ENCODE measurements at places on chromosomes 5 and 9.

DNA sequence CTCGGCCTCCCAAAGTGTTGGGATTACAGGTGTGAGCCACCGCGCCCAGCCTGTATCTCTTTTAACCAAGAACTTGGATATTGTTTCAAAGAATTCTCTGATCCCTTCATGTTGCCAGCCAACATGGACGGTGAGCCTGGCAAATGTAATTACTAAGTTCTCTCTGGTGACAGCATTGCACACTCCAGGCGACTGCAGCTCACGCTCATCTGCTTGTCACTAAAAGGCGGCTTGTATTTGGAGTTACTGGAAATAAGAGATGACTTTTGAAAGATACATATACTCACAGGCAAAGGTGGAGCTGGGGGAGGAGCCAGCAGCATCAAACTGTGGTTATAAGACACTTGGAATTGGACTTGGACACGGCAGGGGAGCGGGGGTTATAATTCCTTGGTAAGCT is 172.3 kb downstream of the SLIT3 start:
- DNase-seq = no peak

- peak; percentile 94 for DNase-seq
Observed at GRCh38 chr5:672329-673160, 20.6 kb downstream of the TPPP start.

DNA sequence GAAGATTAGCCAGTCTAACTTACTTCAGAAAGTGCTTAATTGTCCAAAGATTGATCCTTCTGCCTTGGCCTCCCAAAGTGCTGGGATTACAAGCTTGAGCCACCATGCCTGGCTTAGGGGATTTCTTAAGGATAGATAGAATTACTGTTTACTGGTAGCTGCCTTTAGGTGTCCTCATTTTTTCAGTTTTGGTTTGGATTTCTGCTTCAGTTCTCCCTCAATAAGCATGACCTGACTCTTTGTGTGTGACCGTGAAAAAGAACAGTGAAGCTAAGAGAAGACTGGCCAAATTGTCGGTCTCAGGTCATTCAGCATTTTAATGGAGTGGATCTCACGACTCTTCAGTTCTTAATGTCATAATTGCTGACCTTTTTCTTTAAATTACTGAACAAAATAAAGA is 22.9 kb upstream of the CMYA5 start:
- DNase-seq = no peak

GRCh38 chr9:76023715-76024195 is 133.3 kb downstream of the PCSK5 start:
- DNase-seq = no peak

GRCh38 chr5:81207009-81207408 is 26.1 kb upstream of the CKMT2 start:
- DNase-seq = no peak

DNA sequence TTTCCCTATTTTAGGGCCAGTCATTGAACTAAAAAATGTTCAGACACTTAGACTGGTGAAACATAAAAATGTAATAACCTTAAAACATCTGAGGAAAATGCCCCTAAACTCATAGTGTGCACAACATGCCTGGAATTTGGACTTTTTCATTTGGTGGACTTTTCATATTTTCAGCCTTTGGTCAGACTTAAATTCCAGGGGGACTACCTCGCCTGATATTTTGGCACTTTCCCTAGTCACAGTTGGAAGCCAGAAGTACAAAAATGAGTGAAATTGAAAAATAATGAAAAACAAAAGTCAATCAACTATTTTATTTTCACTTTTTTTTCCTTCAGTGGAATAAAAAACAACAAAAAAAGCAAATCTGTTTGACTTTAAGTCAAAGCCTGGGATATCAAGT is 256.2 kb downstream of the ACTL7B start:
- no peak for DNase-seq

GRCh38 chr9:92324431-92324830 is 719 bp downstream of the NOL8 start:
- no peak for DNase-seq

- no peak for DNase-seq
Observed at GRCh38 chr5:116778032-116778431, 203.4 kb upstream of the SEMA6A start.

DNA sequence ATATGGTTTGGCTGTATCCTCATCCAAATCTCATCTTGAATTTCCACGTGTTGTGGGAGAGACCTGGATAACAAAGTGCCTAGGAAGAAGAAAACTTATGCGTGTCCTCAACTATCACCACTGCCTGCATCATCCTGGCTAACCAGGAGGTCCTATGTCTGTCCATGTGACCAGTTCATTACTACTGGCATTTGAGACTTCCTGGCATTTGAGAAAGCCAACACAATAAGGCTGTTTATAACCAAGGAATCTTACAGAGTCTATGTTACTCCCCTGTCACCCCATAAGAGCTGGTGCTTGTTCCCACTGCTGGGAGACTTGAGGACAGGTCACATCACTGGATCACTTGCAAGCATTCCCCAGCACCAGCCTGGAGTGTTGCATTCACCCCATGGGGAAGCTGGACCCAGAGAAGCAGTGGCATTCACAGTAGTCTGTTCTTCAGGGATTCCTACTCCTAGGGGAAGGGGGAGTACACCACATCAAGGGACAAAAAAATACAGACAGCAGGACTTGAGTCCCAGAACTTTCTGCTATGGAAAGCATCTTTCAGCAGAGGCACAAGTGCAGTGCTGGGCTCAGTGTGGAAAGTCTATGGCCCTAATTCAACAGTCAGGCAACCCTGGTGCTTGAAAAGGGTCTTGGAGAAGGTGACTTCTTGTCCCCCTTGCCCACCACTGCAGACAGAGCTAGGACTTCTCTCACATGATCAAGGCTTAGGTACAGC is 717.1 kb downstream of the SEMA5A start:
- DNase-seq = peak; percentile 4

DNA sequence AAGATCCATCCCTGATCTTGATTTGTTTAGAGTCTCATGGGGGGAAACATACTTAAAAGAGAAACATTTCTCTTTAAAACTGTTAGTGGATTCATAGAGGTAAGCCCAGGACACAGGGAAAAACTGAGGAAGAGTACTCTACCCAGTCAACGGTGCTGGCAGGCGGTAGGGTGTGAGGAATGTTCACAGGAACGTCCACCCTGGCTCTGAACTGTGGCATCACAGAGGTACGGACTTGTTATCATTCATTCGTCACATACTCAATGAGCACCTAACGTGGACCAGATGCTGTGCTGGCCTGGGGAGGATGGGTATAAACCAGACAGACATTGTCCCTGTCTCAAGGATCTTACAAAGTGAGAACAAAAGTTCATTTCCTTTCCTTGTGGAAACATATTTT is 18.8 kb upstream of the PPARGC1B start:
- DNase-seq = no peak

GRCh38 chr9:126375386-126375785 is 48.8 kb downstream of the MVB12B start:
- no peak for DNase-seq

DNA sequence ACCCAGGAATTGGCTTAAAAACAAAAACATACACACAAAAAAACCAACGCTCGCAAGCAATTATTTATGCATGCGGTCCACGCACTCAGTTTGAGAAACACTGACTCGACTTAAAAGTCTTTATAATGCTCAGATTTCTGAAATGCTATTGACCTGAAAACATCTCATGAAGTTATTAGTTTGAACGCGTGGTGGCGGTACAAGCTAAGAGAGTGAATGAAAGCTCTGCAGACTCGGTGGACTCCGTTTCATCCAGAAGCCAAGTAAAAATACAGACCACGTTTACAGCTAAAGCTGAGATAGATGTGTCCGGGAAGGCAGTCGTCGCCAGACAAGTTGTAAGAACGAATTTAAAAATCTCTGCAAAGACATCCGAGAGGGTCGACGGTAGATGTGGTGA is at the start of gene PCDHB6:
Gene PCDHB6, plus strand, starts transcription at position 246 of the 400 bp plus-strand sequence. CDS start 201 bp downstream, outside the sequence.
- peak; percentile 41 for DNase-seq

DNA sequence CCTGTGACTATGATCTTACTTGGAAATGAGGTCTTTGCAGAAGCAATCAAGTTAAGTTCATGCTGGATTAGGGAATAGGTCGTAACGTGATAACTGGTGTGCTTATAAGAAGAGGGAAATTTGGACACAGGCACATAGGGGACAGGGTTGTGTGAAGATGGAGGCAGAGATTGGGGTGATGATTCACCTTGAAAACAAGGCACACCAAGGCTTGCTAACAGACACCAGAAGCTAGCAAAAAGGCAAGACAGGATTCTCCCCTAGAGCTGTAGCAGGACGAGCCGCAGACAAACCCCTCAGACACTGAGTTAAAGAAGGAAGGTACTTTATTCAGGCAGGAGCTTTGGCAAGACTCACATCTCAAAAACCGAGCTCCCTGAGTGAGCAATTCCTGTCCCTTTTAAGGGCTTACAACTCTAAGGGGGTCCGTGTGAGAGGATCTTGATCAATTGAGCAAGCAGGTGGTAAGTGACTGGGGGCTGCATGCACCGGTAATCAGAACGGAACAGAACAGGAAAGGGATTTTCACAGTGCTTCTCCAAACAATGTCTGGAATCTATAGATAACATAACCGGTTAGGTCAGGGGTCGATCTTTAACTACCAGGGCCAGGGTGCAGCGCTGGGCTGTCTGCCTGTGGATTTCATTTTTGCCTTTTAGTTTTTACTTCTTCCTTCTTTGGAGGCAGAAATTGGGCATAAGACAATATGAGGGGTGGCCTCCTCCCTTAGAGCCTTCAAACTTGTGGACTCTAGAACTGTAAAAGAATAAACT is 57.5 kb upstream of the S1PR3 start:
- DNase-seq = no peak

DNA sequence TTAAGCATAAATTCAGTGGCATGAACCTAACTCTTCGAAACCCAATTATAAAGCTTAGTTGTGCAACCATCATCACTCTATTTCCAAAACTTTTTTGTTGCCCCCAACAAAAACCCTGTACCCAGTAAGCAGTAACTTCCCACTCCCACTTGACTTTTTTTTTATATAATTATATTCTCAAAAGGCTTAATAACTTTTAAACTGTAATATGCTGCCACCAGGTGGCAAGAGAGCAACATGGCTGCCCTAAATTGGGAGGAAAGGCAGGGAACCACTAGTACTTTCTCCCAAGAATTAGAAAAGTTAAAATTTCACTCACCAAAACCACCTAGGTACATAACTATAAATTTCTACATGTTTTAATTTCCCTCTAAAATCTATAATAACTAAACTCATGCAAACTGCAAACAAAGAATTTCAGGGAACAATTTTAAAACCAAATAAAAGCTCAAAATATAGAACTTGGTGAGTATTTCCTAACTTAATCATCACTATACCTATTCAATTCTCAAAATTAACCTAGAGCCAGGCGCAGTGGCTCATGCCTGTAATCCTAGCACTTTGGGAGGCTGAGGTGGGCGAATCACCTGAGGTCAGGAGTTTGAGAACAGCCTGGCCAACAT is 50.2 kb upstream of the RNF38 start:
- peak; percentile 25 for DNase-seq

GRCh38 chr5:147290261-147290660 is 55.4 kb downstream of the STK32A start:
- no peak for DNase-seq

DNA sequence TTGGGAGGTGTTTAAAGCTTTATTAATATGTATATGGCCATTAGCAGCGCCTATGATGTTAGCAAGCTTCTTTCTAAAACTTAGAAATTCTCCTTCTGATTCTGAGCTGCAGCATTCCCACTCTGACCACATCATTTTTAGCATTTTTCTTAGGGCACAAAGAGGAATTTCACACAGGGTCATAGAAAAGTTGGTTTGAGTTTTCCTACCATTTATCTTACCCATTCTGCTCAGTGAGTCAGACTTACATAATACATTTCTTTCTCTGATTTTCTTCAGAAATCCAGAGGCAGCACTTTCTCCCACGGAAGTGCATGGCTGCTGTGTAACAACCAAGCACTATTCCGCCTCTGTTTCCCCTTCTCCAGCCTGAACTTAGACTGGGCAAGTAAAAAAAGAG is 246.6 kb downstream of the ARL15 start:
- peak; percentile 77 for DNase-seq

GRCh38 chr5:97102010-97102470 is 40.4 kb downstream of the LIX1 start:
- DNase-seq = no peak

DNA sequence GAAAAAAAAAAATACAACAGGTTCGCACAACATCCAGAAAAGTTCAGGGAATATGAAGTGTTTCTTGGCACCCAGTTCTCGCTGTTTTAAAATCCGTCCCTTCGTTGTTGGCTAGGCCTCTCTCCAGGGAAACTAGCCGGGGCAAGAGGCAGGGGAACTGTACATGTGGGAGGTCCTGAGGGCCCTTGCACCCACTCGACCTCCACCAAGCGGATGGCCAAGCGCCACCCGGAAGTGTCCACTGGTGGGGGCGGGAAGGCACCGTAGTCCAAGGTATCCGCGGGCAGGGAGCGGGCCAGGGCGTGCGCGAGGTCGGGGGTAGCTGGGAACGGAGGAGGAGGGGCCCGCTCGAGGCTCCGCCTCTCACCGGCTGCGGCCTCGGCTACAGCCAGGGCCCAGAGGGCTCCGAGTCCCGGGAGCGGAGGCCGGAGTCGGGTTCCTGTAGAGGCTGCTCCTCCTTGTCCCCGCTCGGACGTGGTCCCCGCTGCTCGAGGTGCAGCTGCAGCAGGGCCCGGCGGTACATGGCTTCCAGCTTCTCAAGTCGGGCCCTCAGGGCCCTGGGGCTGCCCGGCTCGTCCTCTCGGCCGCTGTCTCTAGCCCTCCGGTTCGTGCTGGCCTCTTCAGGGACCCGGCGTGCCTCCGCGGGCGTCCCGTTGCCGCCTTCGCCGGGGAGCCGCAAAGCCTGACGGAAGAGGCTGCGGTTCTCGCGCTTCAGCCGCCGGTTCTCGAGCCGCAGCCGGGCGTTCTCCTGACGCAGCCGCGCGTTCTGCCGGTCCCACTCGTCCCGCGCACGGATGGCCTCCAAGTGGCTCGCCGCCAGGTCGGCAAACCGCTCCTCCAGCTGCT is 720 bp downstream of the TUSC1 start:
- DNase-seq = no peak

DNA sequence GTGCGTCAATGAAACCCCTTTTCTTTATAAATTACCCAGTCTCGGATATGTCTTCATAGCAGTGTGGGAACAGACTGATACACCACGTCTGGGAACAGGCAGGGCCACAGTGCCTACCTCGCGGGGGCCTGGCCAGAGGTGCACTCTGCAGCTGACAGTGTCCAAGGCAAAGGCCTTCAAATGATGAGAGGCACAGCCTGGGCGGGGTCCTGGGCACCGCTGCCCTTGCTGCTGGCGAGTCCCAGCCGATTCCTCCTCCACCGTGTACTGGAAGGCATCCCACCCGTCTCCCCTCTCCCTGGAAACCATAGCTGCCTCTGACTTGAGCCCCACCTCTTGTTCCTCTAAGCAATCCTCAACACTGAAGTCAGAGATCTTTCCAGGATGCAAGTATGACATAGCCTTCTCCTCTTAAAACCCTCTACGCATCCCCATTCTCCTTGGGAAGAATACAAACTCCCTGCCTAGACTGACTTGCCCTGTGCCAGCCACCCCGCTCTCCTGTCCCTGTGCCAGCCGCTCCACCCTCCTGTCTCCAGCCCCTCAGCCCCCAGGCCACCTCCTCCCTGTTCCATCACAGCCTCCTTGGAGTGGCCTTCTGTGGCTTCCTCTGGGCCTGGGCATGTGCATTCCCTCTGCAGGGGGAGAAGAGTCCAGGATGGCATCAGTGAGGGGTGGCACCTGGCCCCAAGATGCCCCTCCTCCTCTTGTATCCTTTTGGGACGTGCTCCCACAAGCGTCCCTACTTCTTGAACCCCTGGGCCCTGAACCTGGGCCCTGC is 8.1 kb upstream of the COL5A1 start:
- DNase-seq = no peak

All from HFFc6 (cell line).